8988T (cell line): ENCODE measurements at places on chromosomes 1 and 21.

DNA sequence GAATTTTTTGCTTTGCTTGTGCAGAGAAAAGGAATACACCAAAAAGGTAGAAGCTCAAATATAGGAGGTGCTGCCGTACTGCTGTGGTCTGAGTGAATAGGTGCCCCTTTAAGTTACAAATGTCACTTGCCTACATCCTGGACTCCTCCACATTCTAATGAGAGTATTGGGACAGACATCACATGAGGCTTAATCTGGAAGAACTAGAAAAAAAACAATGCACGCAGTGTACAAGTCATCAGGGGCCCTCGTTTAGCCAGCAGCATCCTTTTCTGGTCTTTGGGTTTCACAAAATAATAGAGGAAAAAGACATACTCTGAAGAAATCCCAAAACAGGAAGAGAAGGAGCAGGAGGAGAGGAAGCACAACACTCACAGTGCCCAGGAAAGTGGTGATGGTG, 89.3 kb downstream of the SLC44A5 start:
- no peak for DNase-seq

- no peak for DNase-seq
Observed at GRCh38 chr1:22592919-22593790, 29.9 kb downstream of the EPHA8 start.

- DNase-seq = no peak
Observed at GRCh38 chr1:184199036-184199435, 147.5 kb downstream of the TSEN15 start.

- DNase-seq = no peak
Observed at GRCh38 chr1:39694026-39694425, 2.8 kb upstream of the HPCAL4 start.

DNA sequence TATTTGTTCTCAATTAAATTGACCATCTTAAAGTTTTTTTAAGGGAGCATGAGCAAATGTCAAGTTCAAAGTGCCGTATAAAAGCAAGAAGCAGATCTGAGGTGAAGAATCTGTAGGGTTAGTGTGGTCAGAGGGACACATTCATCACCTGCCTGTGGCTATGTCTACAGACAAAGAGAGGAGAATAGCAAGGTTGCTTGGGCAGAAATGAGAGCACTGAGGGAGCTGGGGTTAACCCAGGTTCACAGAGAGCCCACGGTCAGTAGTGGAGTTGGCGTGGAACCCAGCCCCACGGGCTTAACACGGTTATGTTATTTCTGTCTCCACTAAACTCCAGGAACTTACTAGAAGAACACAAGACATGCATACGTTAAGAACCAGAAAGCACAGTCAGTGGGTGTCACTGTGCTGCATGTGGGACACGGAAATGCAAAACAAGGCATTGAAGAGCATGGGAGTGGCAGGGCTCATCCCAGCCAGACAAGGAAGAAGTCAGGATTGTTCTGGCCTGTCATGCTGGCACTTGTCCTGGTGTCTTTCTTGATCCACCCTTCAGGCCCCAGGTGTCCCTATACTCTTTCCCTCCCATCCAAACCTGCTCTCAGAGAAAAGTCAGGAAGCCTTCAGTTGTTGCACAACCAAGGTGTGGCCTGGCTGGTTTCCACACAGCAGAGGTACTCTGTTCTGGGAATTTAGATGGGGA, 95.5 kb upstream of the IVNS1ABP start:
- DNase-seq = no peak
